ENCODE measurements at places on chromosomes 4 and X.

GRCh38 chrX:131845771-131846170 is 177.3 kb upstream of the STK26 start:
- no peak for DNase-seq

DNA sequence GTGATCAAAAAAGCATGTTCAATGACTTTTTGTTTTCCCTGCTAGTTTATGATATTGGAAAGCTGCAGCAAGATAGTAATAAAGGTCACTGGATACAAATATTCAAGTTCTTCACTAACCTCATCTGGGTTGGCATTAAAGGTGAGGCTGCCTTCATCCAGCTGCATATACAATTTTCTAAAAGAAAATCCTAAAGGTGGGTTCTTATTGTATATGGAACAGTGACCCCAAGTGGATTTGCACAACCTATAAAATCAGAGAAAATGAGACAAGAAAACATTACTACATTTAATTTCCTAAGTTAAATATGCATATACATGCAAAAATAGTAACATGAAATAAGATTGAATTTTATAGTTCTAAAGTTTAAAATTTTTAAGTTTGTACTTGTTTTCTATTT is 23.9 kb downstream of the FBXO8 start:
- DNase-seq, result no peak

GRCh38 chr4:111943796-111944203 is 201.5 kb upstream of the FAM241A start:
- no peak for DNase-seq

GRCh38 chr4:26206999-26207398 is 113.8 kb upstream of the RBPJ start:
- no peak for DNase-seq

GRCh38 chr4:10011277-10011676 is 10.0 kb downstream of the SLC2A9 start:
- no peak for DNase-seq

DNA sequence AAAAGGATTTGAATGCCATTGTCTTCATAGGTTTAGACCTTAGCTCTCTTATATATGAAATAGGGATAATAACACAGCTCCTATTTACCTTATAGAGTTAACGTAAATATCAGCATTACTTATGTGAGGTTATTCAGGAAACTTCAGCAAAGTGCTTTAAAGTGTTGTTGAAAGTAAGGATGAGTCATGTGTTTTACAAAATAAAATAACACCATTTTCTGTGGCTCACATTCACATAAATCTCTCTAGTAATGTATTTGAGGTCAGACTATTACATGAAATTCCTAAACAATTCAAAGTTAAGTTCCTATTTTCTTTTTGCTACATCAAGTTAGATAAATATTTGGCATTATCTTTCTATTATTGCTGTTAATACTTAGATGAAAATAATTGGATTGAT is 2.9 kb downstream of the GNRHR start:
- no peak for DNase-seq

GRCh38 chr4:12689457-12689856 is 794.7 kb downstream of the RAB28 start:
- DNase-seq, result no peak

DNA sequence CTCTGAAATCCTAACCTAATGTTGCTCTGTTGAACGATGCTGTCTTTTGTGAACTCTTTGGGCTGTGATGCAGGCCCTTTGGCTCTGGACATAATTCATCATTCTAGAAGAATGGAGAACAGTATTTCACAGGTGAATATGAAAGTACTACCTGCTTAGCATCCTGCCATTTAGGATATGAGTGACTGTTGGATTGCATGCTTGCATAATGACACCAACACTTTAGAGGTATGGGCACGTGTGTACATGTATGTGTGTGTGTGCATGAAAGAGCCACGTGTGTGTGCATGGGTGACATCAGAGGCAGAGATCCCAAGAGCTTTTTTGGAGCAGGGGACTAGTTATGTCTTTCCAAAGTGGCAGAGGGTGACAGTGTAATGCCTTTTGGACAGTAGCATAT is 70.2 kb upstream of the ZNF518B start:
- no peak for DNase-seq

- DNase-seq, result no peak
These were observed 17.8 kb downstream of the PDK3 start for GRCh38 chrX:24482823-24483415.

- DNase-seq, result no peak
These were observed 130.6 kb downstream of the SLC7A11 start for GRCh38 chr4:138111462-138112000.

DNA sequence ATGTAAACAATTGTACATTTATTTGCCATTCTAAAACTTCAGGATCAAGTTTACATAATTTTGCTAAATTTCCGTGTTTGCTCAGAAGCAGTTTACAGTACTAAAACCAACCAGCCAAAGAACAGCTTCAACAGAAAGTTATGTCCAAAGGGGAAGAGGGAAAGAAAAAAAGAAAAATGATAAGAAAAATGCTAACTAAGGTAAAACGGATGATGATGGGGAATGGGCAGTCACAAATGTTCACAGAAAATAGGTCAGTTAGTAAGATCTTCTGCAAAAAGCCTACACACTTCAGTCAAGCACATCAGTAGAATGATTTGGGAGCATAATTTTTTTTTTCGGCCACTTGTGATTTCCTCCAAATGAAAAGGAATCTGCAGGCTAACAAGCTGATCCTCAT is 6.3 kb upstream of the COX18 start:
- DNase-seq, result no peak

DNA sequence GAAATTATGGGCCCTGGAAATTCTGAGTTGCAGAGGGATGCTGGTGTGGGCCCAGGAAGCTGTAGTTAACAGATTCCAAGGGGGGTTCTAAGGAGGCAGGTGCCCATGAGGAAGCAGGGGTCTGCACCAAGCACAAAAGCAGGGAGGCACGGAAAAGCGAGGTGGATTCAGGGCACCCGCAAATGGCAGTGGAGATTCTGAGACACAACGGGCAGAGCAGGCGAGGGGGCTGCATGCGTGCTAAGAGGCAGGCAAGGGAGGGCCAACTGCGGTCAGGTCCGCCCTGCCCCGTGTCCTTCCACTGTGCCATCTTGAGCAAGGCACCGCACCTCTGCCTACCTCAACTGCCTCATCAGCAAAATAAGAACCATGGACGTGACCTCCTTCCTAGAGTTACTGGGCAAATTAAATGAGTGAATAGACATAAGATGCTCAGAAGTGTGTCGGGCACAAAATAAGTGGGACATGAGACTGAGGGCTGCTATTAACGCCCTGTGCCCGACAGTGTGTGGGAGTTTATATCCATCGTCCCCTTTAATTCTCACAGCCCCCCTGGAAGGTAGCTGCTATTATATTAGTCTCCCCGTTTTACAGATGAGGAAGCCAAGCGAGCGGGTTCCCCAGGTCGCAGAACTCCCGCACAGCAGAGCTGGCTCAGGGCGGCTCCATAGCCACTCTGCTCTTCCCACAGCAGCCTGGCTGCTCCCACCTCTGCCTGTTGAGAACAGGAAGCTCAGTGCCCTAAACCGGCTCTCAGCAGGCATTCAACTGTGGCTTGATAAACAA is 67.6 kb downstream of the PPP2R2C start:
- no peak for DNase-seq

- no peak for DNase-seq
These were observed 154.9 kb downstream of the ATG4A start for GRCh38 chrX:108246304-108246954.

All from AG09309 (cell line).